GM18507 (cell line): ENCODE measurements at places on chromosomes 3 and 15.

DNA sequence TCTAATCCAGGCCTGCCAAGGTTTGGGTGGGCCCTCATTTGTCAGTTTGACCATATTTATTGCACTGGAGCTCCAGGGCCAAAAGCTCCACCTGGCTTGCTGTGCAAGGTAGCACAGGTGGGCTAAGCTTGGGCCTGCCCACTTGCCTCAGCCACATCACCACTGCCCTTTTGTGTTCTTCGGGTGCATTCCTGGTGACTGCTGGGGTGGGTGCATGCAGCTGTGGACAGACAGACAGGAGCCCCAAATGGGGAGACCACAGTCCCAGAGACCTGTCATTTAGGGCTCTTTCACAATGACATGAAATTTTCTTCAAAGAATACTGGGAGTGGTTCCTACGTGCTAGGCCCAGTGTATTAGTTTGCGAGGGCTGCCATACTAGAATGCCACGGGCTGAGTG lies 2.7 kb downstream of the MESP2 start:
- DNase-seq = no peak

DNA sequence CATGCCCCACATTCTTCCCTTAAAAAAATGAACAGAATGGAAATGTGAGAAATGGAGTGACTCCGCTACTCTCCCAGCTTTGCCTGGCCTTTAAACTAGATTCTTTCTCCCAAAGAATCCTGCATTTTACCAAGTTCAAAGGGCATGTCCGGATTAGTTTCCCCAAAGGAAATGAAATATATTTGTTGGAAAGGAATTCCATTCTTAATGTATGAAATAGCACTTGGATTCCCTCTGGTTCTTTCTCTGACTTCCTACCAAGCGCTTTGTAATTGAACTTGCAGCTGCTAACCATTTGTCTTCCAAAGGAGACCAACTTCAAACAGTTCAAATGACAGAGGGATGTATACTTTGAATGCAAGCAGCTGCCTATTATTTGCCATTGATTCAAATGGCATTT lies 18.9 kb downstream of the MAP2K1 start:
- DNase-seq = no peak

DNA sequence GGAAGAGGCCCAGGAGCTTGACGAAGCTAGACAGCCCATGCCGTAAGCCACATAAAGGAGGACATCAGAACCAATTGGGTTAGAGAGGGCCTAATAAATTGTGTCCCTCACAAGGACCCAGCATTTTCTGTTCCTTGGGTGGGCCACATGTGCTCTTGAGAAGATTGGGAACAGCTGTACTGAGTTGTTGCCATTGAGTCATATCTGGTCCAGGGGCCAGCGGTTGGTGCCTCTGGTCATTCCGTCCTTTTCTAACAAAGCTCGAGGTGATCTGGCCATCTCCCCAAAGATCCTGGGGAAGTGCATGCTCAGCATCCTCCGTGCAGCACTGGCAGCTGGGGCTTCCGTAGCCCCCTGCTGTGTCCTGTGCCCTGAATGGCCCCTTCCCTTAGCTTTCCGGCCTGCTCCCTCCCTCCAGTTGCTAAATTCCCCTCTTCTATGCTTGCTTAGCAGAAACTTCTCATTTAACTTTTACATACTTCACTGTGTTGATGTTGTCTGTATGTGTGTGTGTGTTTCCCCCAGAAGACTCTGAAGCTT lies 73.0 kb downstream of the EEFSEC start:
- DNase-seq = no peak

DNA sequence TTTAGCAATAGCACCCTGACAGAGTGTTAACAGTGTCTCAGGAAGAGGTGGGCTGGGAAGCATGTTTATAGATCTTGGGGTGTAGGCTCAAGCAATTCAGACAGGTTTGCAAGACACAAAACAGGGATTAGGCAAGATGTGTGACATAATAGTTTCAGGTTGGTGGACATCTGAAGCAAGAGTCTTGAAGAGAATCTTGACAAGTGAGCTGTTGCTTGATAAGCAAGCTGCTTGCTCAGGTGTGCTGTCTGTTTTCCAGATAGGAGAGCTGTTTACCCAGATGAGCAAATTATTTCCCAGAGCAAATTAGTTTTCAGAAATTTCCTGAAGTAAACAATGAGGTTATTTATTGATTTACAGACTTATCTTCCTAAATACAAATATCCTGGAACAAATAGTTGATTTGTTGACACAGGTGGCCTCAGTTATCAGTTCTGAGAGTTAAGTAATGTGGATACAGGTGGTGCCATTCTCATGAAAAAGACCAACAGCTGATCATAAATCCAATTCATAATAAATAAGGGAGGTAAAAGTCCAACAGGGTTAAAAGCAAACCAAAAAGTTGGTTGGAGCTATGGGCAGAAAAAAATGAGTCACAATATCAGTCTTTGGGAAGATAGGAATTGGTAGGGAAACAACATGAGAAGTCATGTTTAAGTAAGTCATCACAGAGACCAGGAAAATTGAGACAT lies 437.3 kb downstream of the TBL1XR1 start:
- no peak for DNase-seq

DNA sequence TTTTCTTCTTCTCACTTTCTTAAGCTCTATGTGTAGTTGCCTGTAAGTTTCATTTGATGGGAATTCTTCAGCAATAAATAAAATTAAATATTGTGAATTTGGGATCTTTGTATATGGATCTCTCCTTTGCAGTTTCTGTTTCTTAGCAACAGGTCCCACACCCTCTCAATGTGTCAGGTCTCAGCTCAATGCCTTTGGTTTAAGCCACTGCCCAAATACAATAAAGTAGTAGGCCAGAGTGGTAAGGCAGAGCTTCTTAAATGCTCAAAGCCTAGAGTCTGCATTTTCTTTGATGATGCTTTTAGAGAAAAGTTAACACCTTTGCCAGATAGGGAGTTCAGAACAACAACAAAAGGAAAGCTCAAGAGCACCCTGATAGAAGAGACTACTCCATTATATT lies 343.7 kb downstream of the NSUN3 start:
- DNase-seq = no peak

GRCh38 chr15:71048913-71049675 lies 66.2 kb upstream of the THSD4 start:
- no peak for DNase-seq

DNA sequence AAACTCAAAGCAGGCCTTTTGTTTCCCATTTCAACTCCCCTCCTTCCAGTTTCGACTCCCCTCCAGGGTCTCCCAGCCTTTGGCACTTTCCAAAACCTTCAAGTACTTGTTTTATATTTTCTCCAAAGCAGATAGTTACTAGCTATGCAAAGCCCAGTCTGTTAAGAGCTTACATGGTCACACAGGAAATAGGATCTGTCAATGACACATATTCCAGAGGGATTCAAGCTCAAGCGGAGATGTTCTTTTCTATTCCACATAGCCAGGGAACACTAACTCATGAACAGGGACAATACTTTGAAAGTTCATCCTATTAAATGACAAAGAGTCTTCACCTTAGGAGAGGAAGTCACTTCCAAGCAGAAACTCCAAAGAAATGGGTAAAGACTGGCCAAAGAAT lies 18.6 kb downstream of the SUCLG2 start:
- DNase-seq = no peak

DNA sequence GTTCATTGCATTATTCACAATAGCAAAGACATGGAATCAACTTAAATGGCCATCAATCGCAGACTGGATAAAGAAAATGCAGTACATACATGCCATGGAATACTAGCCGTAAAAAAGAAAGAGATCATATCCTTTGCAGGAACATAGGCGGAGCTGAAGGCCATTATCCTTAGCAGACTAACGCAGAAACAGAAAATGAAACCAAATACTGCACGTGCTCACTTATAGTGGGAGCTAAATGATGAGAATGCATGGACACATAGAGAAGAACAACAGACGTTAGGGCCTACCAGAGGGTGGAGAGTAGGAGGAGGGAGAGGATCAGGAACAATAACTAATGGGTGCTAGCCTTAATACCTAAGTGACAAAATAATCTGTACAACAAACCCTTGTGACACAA lies 57.9 kb downstream of the RASA2 start:
- DNase-seq = no peak

GRCh38 chr3:4751502-4752101 lies 227.6 kb upstream of the BHLHE40 start:
- DNase-seq = no peak

DNA sequence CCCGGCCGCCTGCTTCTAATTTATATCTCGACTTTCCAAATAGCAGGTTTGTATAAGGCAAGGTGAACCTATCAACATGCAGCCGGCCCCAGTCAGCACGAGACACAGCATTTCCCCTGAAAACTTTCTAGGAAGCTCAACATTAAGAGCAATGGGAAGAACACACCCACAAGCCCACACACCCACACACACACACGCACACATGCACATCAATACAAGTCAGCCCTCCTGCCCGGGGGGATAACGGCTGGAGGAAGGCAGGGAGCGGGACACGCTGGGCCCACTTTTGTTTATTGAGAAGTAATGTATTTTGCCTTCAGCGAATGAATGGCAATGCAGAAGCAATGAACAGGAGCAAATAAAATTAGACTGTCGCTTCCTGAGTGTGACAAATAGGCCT lies 83.5 kb downstream of the PCSK6 start:
- no peak for DNase-seq

DNA sequence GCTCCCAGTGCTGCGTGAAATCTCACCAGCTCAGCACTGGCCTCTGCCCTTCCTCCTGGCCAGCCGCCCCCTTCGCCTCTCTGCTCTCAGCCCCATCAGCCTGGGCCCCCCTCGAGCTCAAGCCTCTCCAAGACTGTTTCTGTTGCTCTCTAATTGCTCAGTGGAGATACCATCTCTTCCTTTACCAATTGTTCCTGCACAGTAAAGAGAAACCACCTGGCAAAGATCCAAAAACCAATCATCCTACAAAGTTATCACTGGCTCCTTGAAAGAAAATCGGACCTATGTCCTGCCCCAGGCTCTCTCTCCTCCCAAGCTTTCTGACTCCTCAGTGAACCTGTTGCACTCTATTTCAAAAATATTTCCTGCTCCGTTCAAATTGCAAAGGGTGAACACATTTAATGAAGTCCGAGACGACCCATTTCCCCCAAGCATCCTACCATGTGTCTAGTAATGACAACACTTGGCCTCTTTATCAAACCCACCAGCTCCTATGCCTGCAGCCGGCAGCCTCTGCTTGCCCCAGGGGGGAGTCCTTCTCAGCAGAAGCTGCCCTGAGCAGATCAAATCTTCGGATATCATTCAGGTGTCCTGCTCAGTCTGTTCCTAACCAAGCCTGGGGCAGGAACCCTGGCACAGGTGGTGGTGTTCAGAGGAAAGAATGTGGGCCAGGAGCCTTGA lies 53.7 kb upstream of the FAM174B start:
- DNase-seq = no peak

DNA sequence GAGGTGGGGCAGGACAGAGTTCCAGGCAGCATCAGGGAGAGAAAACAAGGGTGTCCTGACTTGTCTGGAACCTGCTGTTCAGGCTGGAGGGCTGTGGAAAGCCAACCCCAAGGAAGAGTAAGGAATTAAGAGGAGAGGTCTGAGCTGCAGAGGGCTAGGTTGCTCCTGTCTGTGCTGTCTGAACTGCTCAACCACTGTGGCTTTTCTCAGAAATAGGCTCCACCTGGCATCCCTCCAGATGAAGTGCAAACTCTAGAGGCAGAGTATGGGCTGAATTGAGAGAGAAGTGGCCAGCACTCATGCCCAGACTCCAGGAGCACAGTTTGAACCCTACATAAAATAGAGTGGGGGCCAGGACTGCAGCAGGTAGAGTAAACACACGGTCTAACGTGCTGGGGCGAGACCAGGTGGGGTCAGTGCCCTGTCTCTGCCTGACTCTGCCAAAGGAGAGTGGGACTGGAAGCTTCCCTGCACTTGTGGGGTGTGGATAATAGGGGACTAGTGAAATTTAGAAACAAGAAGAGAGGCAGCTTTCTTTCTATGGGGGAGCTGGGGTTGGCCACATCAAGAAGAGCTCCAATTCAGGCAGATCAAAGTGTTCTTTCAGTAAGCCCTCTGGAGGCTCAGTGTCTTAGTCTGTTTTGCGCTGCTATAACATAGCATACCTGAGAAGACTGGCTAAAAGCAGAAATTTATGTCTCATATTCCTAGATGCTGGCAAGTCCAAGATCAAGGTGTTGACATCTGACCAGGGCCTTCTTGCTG lies 28.0 kb upstream of the MNS1 start:
- DNase-seq = no peak

DNA sequence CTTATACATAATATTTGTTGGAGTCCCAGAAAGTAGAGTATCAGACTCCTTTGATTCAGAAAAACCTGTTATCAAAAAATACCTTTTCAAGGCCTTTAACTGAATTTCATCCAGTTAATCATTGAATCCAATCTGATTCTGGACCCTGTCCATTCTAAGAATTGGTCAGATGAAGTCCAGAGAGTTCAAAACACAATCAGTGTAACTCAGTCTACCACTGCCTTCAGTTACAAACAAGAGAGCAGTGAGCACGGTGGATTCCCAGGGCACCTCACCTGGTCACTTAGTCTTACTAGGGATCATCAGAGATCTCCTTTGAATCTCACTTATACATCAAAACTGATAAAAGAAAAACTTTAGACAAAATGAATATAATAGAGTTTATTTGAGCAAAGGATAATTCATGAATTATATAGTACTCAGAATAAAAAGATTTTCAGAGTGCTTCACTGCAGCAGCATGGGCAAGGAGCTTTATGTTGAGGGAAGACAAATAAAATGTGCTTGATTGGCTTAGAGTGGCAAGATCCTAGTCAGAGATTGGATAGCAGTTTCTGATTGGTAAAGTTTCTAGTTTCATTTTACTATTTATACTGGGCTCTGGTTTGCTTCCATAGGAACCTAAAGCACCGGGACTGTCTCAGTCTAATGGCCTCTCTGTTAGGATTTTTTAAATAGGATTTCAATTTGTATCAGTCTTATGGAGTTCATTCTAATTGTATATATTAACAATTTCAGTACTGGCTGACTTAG lies 474.9 kb upstream of the GOLIM4 start:
- no peak for DNase-seq

- no peak for DNase-seq
Observed at GRCh38 chr15:39362821-39363561, 217.9 kb upstream of the THBS1 start.

- DNase-seq = no peak
Observed at GRCh38 chr3:17266846-17267245, 382.1 kb downstream of the PLCL2 start.

GRCh38 chr3:24263069-24263668 lies 231.5 kb downstream of the THRB start:
- no peak for DNase-seq

- no peak for DNase-seq
Observed at GRCh38 chr15:51288143-51289065, 50.0 kb downstream of the CYP19A1 start.

DNA sequence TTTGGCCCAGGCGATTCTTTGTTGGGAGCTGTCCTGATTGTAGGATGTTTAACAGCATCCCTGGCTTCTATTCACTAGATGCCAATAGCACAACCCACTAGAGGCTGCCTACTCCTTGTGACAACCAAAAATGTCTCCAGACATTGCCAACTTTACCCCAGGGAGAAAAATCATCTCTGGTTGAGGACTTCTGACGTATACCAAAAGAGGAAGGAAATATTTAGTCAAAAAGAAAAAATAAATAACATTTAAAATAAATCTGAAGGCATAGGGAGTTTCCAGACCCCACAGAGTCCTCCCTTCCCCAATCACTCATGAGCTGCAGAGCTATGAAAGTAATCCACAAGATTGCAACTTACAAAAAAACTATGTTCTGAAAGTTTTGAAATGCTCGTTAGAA lies 61.0 kb downstream of the MECOM start:
- DNase-seq = no peak
